ENCODE measurements at places on chromosomes 2 and 18. TPM values are rescaled to one million over a fixed set of nuclear protein-coding genes. Genes with fewer than 3 reads are reported as not detected.

NEU2 gene
- total RNA-seq = not detected

NIFK gene
- 68.3 TPM for total RNA-seq

ITGB6 gene
- total RNA-seq = 113 TPM

SERPINB8 gene
- total RNA-seq = 39.4 TPM

CD207 gene
- total RNA-seq = not detected

CFAP65 gene
- not detected for total RNA-seq

ACTG2 gene
- 0.21 TPM for total RNA-seq

UGT1A4 gene
- 0.34 TPM for total RNA-seq

ACADL gene
- not detected for total RNA-seq

SCTR gene
- total RNA-seq = not detected

EVX2 gene
- not detected for total RNA-seq

SH3RF3 gene
- 0.14 TPM for total RNA-seq
